Fibroblast of upper back skin (primary cell): ENCODE measurements at places on chromosomes 4 and X.

- DNase-seq, result peak; percentile 58
These were observed 30.9 kb upstream of the TENM3 start for GRCh38 chr4:182212211-182212761.

DNA sequence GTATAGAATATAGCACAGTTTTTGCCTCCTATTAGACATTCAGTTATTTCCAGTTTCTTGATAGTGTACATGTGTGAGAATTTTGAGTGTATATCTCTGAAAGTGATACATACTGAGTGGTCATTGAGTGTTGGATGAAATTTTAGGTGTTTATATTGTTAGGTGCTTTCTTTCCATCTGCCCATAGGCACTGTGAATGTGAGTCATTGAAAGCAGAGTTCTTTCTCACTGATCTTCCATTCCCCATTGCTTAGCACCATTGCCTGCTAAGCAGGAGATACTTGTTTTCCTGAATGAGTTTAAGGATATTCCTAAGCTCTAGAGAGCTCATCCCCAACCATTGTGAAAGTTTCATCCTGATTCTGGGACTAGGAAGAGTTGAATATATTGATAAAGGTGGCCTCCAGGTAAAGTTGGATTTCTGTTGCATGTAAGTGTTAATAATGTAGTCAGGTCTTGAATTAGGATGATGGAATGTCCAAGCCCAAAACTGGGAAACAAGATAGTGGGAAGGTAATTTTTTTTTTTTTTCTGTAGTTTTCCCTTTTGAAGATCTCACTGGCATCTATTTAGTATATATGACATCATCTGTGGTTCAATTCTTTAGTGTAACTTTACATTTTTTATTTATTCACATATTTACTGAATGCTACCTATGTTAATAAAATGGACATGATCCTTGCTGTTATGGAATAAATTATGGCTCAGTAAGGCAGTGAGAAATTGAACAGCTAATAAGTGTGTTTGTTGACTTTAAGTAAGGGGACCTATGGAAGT lies 22.1 kb downstream of the UBE2K start:
- no peak for DNase-seq

GRCh38 chrX:109997786-109998452 lies 5.0 kb upstream of the TMEM164 start:
- no peak for DNase-seq

DNA sequence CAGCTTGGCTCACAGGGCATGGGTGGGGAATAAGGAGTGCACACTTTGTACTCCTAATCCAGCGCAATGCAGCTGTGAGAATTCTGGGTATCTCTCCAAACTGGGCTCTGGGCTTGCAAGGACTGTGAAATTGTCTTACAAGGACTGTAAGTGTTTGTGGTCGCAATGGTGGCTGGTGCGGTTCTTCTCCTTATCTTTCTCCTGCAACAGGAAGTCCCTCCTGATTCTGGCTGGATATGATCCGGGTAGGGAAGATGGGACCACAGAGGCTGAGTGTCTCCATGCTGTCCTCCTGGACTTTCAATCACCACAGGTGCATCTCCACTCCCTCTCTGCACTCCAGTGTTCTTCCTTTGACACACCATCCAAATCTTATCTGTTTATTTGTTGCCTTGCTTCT lies 55.7 kb upstream of the GYPE start:
- DNase-seq, result no peak

- DNase-seq, result no peak
These were observed 272.9 kb upstream of the ARX start for GRCh38 chrX:25288676-25289075.

- peak; percentile 10 for DNase-seq
These were observed 65.2 kb downstream of the PHOX2B start for GRCh38 chr4:41683326-41683725.

GRCh38 chr4:67332627-67333026 lies 212.7 kb downstream of the CENPC start:
- DNase-seq, result no peak

GRCh38 chrX:72330131-72330530 lies 24.4 kb upstream of the CITED1 start:
- no peak for DNase-seq

- DNase-seq, result no peak
These were observed 70.2 kb downstream of the CPZ start for GRCh38 chr4:8662776-8663175.

- DNase-seq, result no peak
These were observed 158.8 kb upstream of the PJA1 start for GRCh38 chrX:69323786-69324720.

- no peak for DNase-seq
These were observed 4.1 kb upstream of the NDNF start for GRCh38 chr4:121076416-121076815.

- no peak for DNase-seq
These were observed 33.2 kb downstream of the WDR1 start for GRCh38 chr4:10083331-10083771.

DNA sequence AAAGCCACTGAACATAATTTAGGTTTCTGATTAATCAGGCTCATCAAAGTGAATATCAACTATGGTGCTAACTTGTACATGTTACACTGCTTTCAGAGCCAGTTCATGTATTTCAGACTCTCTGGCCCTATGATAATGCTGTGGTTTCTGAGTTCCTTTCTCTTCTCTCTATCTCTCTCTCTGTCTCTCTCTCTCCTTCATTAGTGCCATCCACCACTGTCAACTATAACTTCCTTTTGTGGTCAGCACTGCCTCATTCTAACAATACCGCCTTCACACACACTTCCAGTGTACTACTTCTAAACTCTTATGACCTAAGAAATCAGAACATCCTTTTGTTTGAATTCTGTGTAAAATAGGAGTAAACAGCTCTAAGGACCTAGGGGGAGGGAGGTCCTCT lies 907.1 kb downstream of the RPA4 start:
- no peak for DNase-seq

DNA sequence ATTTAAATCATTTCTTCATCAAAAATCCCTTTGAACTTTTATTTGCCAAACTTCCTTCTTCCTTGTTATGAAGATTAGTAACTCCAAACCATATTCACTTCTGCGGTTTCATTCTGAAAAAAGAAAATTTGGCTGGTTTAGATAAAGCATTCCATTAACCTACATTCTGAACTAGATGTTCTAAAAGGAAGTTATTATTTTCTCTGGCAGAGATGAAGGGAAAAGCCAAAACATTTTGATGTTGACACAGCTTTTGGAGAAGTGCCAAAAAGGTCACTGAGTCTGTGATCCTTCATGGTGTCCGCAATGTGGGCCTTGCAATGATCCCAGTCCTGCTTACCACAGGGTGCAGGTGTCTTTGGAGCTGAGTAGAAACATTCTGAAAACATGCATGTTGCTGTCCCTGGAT lies 36.0 kb downstream of the CXCL8 start:
- DNase-seq, result peak; percentile 83

DNA sequence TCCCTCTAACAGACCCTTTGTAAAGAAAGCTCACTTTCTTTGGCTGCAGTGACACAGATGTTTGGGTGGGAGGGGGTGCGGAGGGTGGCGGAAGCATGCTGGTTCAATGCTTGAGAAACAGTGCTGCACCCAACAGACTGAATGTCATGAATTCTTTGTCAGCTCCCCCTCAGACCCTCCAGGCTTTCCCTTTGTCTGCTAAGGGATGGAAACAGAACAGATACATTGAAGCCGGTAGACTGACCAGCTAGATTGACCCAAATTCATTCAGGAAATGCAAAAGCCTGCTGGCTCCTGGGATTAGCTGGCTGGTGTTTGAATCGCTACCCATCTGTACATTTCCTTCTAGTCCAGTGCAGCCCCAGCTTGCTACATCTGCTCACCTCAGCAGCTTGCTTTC lies 90.8 kb upstream of the PAK3 start:
- no peak for DNase-seq

- no peak for DNase-seq
These were observed 22.3 kb downstream of the COX7B2 start for GRCh38 chr4:46886711-46887110.

GRCh38 chr4:170697045-170697444 lies 607.3 kb upstream of the AADAT start:
- DNase-seq, result no peak

- DNase-seq, result peak; percentile 59
These were observed 170.7 kb upstream of the ZCCHC13 start for GRCh38 chrX:74133156-74133796.

DNA sequence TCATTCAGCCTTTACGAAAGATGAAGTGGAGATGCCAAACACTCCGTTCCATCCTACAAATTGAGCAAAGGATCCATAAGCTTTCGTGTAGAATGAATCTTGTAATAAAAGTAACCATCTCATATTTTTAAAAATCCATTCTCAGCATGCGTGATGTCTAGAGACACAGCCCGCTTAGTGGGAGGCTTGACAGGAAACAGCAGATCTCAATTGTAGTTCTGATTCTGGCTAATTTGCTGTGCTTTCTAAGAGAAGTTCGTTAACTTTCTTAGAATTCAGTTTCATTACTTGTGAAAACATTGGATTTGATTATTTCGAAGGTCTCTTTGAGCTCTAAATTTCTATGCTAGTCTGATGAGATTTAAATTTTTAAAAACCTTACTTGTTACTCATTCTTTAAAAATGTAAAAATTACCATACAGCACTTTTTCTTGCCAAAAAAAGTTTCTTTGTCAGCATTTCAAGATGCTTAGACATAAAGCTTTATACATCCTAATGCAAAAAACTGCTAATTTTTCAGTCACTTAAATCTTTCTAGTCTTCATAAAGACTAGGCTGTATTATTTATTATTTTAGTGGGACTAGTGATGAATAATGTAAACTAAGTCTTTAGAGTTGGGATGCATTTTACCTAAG lies 66.9 kb upstream of the NEIL3 start:
- DNase-seq, result peak; percentile 54

GRCh38 chr4:185171373-185172071 lies 28.5 kb downstream of the SLC25A4 start:
- no peak for DNase-seq

DNA sequence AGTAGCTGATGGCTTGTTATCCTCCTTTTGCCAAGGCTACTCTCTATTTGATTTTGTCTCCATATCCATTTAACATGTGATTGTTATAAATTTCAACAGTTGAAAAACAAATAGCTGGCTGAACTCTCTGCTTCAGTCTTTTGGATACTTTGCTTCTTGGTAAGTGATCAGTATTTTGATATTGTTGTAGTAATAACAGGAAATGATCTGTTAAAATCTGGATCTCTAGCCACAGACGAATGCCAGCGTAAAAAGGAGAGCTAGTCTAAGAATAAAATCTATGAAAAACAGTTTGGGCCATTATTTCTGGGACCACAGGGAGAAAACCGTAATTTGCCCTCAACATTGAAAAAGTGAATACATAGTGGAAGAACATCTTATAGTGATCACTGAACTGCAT lies 113.8 kb downstream of the ANAPC10 start:
- no peak for DNase-seq

DNA sequence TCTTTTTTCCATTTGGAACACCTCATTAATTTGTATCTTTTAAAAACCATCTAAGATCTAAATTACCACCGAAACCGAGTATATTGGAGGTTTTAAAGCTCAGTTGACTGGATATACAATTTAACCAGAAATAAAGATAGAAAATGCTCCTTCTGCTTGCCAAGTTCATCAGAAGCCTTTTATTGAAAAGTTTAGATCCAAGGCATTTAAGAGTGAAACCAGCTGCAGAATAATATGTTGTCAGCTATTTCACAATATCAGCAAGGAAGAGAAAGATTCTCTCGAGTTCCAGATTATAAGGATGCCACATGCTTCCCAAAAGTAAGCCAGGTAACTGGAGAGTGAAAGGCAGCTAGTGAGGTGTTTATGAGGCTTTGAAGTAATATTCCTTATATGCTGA lies 217.4 kb downstream of the DCTD start:
- no peak for DNase-seq

GRCh38 chrX:120224388-120224787 lies 26.2 kb upstream of the ZBTB33 start:
- no peak for DNase-seq

- no peak for DNase-seq
These were observed 30.5 kb downstream of the RHOH start for GRCh38 chr4:40227284-40227683.

DNA sequence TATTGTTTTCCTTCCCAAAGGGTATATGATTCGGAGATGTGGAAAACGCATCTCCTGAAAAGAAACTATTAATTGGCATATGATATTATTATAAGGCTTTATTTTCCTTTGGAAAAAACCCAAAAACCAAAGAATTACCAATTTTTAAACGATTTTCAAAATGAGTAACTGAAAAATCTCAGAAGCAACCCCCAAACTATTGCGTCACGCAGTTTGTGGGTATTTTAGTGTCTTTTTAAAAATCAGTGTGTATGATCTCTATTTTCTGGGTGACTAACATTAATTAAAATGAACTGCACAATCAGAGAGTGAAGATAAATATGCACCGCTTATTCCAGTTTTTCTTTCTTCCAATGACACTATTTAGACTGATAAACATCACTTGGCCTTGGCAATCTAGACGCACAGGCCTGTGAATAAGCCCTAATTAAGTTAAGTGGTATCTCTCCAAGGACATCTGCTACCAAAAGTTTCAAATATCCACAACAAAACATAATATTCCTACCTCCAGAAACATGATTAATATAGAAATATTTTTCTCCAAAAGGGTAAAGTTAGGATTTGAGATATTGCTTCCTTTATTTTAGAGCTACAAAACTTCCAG lies 511.5 kb upstream of the FAM241A start:
- no peak for DNase-seq

- DNase-seq, result peak; percentile 48
These were observed 343.5 kb upstream of the SFRP2 start for GRCh38 chr4:154132406-154132805.

DNA sequence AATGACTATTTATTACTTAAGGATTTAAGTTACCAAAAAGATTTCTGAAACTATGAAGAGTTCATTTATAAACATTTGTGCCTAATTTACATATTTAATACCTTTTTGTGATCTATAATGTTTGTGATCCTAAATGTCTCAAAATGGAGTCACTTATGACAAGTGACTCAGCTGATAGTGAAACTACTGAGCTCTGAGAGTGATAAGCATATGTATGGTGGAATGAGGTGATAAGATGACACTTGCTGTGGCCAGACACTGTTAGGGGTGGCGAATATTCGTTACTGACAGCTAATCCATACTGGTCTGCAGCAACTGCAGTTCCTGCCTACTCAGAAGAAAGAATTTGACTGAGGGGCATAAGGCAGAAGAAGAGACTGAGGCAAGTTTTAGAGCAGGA lies 5.5 kb upstream of the NXF3 start:
- DNase-seq, result no peak

DNA sequence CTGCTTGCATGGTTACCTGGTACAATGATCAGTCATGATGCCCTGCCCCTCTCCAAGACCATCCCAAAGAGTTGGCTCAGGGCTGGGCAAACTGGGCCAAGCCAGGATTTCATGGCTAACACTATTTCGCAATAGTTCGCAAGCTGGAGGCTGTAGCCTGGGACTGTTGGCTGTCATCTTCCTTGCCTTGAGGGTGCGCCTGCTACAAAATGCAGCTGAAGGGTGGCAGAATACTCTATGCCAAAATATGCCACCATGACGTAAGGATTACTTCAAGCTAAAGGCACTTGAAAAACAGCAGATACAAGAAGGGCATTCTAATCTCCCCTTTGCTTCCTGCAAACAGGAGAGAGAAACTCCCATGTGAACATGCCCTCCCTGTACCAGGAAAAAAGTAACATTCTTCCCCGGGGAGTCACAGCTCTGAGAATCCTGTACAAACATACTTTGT lies 21.0 kb downstream of the SAT1 start:
- DNase-seq, result peak; percentile 31

GRCh38 chr4:1402516-1403091 lies 3.6 kb downstream of the NKX1-1 start:
- DNase-seq, result no peak
